Fibroblast of the aortic adventitia (primary cell): ENCODE measurements at places on chromosomes 11 and 22. TPM values are rescaled to one million over a fixed set of nuclear protein-coding genes. Genes with fewer than 3 reads are reported as not detected.

Gene PKNOX2
- 2.0 and 8.6 TPM in 2 replicates for total RNA-seq

Gene TCN2
- 13.9 and 17.7 TPM in 2 replicates for total RNA-seq

DNA sequence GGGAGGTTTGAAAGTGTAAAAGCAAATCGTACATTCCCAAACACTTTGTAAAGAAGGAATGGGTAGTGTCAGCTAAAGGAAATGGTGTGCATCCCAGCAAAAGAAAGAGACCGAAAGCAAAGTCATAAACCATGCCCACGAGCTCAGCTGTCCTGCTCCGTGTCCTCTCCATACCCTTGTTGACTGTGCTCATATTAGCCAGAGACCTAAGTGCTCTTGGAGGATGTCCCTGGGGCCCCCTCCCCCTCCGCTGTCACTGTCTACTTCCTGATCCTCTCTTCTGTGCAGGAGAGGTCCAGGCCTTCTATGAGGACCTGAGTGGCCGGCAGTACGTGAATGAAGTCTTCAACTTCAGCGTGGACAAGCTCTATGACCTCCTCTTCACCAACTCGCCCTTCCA is 46.1 kb downstream of the SCN3B start:
- no peak for DNase-seq

DNA sequence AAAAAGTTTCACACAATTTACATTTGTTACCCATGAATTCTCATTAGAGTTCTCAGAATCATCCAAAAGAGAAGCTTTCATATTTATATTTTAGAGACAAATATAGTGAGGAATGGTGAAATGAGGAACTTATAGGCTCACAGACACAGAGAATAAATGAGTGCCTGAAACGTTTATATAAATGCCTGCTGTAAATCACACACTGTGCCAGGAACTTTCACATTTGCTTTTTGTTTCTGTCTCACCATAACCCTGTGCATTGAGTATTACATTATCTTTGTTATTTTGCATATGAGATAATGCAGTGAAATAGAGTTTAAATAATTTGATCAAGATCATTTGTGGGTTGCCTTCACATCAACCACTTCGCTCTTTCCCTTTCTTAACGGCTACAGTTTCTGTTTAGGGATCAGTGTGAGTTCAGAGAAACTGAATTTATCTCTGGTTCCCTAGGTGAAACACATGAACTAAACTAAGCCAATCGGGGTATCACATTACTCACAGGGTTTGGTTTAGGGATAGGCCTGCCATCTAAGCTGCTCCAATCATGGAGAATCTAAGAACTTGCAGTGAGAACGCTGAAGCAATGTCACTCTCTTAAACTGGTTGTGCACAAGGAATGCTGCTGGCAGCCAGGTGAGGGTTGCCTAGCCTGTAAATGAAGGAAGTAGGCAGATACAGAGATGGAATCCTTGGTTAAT is 1339.2 kb upstream of the TENM4 start:
- DNase-seq, result no peak

DNA sequence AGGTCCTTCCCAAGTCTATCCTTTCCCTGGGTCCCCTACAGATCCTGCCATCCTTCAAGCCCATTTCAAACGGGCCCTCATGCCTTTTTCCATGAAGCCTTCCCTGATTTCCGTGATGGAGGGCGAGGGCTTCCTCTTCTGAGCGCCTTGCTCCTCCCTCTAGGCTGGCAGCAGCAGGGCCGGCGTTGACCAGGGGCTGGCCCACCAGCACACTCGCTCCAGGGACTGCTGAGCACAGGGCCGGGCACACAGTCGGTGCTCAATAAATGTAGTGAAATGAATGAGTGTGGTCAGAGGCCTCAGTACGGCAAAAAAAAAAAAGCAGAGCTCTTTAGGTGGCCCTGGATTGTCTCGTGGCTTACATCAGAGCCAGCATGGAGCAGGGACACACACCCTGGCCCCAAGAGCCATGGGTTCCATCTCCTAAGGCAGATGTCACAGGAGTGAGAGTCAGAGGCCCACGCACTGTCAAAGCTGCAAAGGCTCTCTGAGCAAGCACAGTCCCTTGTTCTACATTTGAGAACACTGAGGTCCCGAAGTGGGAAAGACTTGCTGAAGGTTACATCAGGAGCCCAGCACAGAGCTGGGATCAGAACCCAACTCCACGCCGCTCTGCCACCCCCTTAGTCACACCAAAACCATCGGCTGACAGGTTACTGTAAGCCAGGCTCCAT is 3.1 kb downstream of the IL2RB start:
- DNase-seq, result no peak

DNA sequence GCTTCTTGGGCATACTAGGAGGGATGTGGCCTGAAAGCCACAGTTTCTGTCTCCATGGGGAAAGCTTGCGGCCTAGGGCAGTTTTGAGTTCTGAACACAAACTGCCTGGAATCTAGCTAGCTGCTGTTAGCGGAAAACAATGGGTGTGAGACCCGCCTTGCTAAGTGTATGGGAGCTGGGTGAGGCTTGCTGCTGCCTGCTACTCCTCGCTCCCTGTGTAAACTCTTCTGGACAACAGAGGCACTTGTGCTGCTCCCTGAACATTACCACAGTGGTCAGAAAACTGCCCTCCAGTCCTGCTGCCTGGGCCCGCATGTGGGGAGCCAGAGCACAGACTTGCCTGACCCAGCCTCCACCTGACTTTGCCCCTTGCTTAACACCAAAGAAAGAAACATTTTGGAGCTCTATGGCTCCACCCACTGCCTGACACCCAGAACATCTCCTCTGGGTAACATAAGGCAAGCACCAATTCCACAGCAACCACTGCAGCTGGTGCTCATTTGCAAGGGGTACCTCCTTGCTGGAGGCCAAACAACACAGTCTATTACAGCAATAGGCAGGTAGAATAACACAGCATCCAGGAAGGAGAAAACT is 766.3 kb upstream of the RAG2 start:
- DNase-seq, result no peak

GRCh38 chr11:2940147-2940920 is 11.1 kb upstream of the PHLDA2 start:
- peak; percentile 11 for DNase-seq

- no peak for DNase-seq
Observed at GRCh38 chr11:121105481-121106195, 4.6 kb downstream of the TECTA start.

DNA sequence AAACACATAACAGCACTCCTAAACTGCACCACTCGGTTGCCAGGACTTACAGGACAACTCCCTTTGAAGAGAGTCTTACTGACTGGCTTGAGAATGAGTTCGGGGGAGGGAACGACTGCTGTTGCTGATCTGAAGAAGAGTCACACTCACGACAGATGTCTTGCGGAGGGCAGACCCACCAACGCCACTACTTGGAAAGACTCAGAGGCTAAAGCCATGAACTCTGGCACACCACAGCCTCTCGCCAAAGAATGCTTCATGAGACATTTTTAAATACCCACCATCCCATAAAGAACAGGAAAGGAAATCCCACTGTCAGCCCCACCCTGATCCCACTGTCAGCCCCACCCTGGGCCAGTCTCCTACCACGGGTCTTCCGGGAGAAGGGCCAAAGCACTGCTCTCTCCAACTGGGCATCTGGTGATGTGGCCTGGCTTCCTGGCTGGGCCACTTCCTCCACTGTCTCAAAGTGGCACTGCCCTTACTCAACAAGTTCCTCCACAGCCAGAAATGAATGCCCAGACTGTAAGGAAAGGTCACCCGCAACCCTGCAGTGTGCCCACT is 73.6 kb downstream of the MICAL3 start:
- no peak for DNase-seq

DNA sequence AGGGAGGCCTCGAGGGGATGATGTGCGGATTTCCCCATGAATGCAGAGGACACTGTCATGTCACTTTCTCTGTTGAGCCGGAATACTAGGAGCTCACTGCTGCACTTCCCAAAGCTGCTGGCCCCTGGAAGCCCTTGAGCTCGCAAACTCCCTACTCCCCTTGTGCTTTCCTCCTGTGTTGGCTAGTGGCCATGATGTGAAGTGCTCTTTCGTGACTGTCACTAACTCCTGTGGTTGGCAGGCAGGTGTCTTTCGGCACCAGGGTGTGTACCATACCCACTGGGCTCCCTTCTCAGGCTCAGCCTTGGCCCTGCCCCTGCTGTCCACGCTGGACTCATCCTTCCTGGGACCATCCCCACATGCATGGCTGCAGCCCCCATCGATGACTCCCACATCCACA is 86.2 kb downstream of the BTBD10 start:
- DNase-seq, result no peak

- no peak for DNase-seq
Observed at GRCh38 chr11:74235121-74235520, 64.0 kb downstream of the PPME1 start.
